ENCODE measurements at places on chromosomes 12 and 14.

GRCh38 chr12:639566-639965 lies 23.7 kb downstream of the NINJ2 start:
- no peak for DNase-seq

DNA sequence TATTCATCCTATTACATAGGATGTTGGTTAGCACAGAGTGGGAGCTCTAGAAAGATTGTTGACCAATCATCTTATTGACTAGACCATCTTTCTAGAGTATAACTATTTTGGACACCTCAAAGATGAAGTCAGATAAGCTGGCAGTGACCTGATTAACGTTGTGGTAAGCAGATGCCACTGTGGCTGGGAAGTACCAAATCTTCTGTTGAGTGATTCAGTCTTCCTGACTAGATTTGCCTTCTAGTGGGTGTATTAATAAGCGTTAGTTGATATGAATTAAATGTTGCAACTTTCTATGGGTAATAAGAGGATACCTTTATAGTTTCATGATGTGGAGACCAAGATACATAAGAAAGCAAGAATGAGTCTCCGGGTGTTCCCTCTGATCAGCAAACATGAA lies 51.2 kb upstream of the HELB start:
- DNase-seq, result no peak

DNA sequence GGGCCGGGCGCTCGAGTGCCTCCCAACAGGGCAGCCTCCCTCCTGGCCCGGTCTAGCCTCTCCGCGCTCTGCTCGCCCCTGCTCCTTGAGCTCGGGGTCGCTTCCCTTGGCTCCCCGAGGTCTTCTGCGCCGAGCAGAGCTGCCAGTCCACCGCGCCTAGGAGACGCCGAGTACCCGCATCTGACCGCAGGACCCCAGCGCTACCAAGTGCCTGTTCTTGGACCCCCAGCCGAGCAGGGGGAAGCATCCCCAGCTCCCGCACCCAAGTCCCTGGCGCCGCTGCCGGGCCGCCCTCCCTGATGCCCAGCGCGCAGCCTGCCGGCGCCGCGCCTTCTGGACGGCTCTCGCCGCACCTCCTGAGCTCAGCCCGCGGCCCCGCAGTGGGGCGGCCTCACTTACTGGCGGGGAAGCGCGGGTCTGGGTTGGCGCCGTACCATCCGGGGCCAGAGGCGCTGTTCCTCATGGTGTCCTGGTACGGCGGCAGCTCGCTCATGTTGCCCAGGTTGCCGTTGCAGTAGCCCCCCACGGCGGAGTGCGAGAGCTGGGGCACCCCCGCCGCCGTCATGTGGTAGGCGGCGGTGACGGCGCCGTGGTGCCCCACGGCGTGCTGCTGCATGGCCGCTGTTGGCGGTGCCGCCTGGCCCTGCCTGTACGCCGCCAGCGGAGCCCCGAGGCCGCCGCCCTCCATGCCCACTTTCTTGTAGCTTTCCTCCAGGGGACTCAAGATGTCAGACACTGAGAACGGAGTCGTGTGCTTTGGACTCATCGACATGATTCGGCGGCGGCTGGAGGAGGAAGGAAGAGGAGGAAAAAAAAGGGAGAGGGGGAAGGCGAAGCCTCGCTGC lies 1.2 kb downstream of the NKX2-1 start:
- DNase-seq, result no peak

- DNase-seq, result no peak
Observed at GRCh38 chr14:80388980-80389711, 177.8 kb upstream of the DIO2 start.

DNA sequence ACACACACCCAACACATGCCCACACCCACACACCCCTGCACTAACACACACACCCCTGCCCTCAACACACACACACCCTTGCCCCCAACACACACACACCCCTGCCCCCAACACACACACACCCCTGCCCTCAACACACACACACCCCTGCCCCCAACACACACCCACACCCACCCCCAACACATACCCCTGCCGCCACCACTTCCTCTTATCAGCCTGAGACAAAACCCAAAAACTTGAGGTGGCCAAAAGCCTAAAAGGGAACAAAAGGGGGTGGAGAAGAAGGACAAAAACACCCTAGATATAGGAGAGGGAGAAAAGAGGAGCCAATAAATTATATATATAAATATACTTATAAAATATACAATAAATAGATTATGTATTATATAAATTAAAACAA lies 9.1 kb upstream of the DEGS2 start:
- DNase-seq, result no peak

- DNase-seq, result no peak
Observed at GRCh38 chr14:43914041-43914693, 592.9 kb downstream of the FSCB start.

DNA sequence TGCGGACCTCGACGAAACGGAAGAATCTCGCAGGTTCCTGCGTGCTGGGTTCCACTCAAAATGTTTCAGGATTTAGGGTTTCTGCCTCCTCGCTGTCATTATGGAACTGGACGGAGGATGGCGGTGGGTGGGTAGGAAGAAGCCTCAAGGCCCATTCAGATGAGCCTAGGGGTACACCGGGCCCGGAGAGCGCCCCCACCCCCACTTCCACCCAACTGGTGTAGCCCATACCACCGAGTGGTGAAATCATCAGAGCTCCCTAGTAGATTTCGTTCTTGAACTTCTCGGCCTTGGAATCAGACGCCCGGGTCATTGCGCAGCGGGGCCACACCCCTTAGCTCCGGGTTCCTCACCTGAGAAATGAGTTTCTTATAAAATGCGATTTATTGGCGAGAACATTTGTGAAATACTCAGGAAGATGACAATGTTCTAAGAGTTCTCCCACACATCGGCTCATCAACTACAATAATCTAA lies 13.3 kb upstream of the TBX3 start:
- DNase-seq, result no peak

- DNase-seq, result no peak
Observed at GRCh38 chr14:82362452-82362851, 828.8 kb upstream of the SEL1L start.

GRCh38 chr14:26128931-26129671 lies 468.7 kb downstream of the NOVA1 start:
- DNase-seq, result no peak
